Calu3 (cell line): ENCODE measurements at places on chromosomes 5 and 9.

DNA sequence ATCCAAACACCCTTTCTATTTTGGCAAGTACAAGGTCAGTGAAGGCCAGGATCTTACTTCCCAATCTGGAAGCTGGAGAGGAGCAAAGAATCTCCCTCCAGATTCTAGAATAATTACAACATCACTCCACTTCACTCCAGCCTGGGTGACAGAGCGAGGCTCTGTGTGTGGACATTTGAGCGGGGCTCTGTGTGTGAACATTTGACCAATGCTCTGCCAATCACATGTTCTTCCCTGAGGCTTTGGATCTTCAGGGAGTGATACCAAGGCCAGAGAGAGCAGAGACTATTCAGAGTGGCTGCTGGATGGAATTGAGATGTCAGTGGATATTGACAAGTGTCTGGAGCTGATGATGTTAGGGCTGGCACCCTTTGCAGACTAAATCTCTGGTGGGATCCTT is 24.7 kb upstream of the ANKRD34B start:
- no peaks in the 10 kb centered on the region for H3K27me3 ChIP-seq
- H3K36me3 ChIP-seq: no peaks in the 10 kb centered on the region
- no peak overlapping the region for H3K27ac ChIP-seq

DNA sequence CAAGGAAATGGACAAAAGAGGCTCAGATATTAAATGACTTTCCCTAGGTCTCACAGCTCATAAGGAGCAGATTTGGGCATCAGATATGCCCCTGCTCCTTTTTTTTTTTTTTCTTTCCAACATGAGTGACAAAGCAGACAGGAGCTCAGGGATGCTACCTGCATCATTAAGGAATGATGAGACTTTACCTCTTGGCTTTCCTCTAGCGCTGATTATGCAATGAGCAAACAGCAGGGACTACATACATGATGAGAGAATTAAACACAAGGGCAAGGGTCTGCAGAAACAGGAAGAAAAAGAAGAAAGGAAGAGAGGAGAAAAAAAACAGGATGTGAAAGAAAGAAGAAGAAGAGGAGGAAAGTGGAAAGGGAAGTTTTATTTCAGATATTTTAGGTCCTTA is 179.9 kb downstream of the PPP2R2B start:
- H3K27ac ChIP-seq: no peak overlapping the region
- H3K4me3 ChIP-seq: no peak overlapping the region
- no peaks in the 10 kb centered on the region for H3K36me3 ChIP-seq

GRCh38 chr5:171673328-171673727 is 112.3 kb upstream of the SMIM23 start:
- DNase-seq: no peak
- no peaks in the 10 kb centered on the region for H3K36me3 ChIP-seq
- H3K4me1 ChIP-seq: no peaks in the 10 kb centered on the region

- H3K27me3 ChIP-seq: no peaks in the 10 kb centered on the region
- peaks cover 28% of the 10 kb centered on the region for H3K36me3 ChIP-seq
- H3K27ac ChIP-seq: no peak overlapping the region
- peaks cover 33% of the 10 kb centered on the region for H3K4me1 ChIP-seq
- DNase-seq: no peak
Observed at GRCh38 chr5:73799401-73799972, 173.5 kb downstream of the ARHGEF28 start.

DNA sequence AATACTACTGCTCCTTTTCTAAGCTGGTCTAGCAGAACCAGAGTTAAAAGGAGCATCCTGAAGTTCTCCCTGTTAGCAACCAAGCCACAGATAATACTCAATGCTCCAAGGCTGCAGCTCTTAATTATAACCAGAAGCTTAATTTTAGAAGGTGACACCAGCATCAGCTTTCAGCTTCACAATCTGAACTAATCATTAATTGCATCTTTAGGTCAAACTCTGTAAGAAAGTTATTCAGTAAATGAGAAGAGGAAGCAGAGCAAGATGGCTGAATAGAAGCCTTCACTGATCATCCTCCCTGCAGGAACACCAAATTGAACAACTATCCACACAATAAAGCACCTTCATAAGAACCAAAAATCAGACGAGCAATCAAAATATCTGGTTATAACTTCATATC is 38.5 kb downstream of the APBA1 start:
- H3K27me3 ChIP-seq: no peaks in the 10 kb centered on the region
- H3K4me3 ChIP-seq: no peak overlapping the region
- H3K27ac ChIP-seq: no peak overlapping the region
- DNase-seq: no peak
- no peaks in the 10 kb centered on the region for H3K4me1 ChIP-seq

- H3K36me3 ChIP-seq: peaks cover 19% of the 10 kb centered on the region
- no peak overlapping the region for H3K27ac ChIP-seq
- no peak for DNase-seq
- no peaks in the 10 kb centered on the region for H3K27me3 ChIP-seq
- no peaks in the 10 kb centered on the region for H3K4me1 ChIP-seq
Observed at GRCh38 chr5:135328128-135328687, 70.8 kb downstream of the MACROH2A1 start.

GRCh38 chr9:116941266-116941665 is 254.2 kb downstream of the TRIM32 start:
- H3K4me3 ChIP-seq: no peak overlapping the region
- DNase-seq: no peak
- peaks cover 11% of the 10 kb centered on the region for H3K27me3 ChIP-seq
- no peak overlapping the region for H3K27ac ChIP-seq
- no peaks in the 10 kb centered on the region for H3K4me1 ChIP-seq
- H3K36me3 ChIP-seq: no peaks in the 10 kb centered on the region

DNA sequence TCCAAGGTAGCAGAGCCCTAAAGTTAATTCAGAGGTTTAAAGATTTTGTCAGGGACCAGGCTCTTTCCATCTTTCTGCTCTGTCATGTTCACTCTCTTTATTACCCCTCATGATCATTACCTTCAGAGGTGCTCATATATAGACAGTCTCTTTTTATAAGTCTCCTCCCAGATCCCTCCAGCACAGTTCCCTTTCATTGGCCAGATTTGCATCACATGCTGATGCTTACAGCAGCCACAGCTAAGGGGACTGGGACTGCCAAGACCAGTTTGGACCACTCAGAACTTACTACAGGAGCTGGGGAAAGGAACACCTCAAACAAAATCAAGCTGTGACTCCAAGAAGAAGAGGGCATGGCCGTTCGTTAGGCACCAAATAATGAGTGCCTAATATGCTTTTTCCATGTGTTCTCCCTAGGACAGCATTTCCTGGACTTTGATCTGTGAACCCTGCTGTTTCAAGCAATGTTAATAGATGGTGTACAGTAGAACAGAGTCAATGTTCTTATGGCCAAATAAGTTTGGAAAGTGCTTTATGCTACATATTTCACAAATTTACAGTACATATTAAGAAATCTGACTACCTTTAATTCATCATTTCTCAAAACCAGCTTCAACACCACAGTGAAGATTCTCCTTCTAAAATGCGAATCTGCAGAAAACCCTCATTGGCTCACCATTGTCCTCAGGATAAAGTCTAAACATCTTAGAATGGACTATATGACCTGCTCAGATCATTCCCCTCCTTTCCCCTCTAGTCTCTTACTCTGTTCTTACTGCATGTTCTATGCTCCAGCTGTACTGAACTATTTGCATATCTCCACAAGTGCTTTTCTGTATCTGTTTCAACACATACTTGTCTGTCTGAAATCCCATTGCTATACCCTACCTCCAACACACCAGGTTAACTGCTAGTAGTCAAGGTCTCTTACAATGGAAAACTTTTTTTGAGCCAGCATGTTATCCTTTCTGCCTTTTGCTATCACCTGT is 3.4 kb downstream of the C5orf58 start:
- H3K27me3 ChIP-seq: peaks cover 36% of the 10 kb centered on the region
- no peak overlapping the region for H3K27ac ChIP-seq
- H3K4me1 ChIP-seq: no peaks in the 10 kb centered on the region
- DNase-seq: no peak
- no peaks in the 10 kb centered on the region for H3K36me3 ChIP-seq
- H3K4me3 ChIP-seq: no peak overlapping the region

- DNase-seq: no peak
- H3K4me1 ChIP-seq: peaks cover 39% of the 10 kb centered on the region
- no peak overlapping the region for H3K4me3 ChIP-seq
Observed at GRCh38 chr9:124218987-124219461, 38.7 kb upstream of the NEK6 start.

DNA sequence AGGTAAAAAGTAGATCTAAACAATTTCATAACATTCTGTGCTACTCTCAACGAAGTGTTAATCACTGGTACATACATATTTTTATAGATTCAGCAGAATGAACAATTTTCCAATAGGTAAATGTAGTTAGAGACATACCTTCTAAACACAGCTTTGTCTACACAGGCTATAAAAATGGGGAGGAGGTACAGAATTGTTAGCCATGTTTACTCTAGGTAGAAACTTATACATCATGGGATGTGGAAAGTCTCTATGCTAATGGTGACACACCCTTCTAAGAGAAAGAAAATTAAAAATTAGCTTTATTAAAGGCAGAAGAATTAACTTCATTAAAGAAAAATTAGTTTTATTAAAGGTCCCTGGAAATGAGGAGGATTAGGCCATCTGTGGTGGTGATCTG is 11.8 kb downstream of the C5orf63 start:
- H3K4me3 ChIP-seq: no peak overlapping the region
- H3K27me3 ChIP-seq: no peaks in the 10 kb centered on the region
- no peaks in the 10 kb centered on the region for H3K4me1 ChIP-seq
- H3K36me3 ChIP-seq: no peaks in the 10 kb centered on the region
- no peak for DNase-seq
- H3K27ac ChIP-seq: no peak overlapping the region

DNA sequence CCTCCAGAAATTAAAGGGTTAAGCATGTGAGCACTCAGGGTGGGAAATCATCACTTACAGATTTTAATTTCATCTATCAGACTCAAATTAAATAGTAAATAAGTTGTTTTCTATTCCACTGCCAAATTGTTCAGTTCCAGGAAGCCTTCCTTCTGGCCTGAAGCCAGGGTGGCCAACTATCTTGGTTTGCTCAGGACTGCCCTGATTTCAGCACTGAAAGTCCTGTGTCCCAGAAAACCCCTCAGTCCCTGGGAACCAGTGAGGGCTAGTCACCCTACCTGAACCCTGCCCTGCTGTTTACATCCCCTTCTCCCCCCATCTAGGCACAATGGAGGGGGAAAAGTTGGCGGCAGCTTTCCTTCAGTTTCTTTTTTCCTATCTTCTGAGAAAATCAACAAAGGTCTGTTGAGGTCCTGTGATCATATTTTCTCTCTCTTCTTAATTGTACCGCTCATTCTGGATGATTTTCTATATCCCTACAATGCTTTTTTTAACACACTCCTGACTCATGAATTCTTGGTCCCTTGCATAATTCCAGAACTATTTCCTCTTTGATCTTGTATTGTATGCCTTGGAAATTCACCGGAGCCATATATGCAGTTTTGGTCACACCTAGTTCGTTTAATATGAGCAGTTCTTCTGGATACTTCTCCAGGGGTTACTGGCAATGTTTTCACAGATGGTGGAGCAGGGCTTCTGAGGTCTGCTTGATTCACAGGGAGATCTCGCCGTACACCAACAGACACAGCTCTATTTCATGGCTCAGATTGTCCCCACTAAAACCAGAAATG is 103.8 kb downstream of the MAP1B start:
- peak overlapping the region; percentile 2 for H3K27ac ChIP-seq
- H3K4me3 ChIP-seq: no peak overlapping the region
- peak; percentile 32 for DNase-seq
- peaks cover 14% of the 10 kb centered on the region for H3K4me1 ChIP-seq
- peaks cover 5% of the 10 kb centered on the region for H3K36me3 ChIP-seq

GRCh38 chr9:72440992-72441847 is 76.2 kb upstream of the ZFAND5 start:
- H3K27me3 ChIP-seq: no peaks in the 10 kb centered on the region
- no peaks in the 10 kb centered on the region for H3K36me3 ChIP-seq
- peaks cover 29% of the 10 kb centered on the region for H3K4me1 ChIP-seq
- H3K27ac ChIP-seq: no peak overlapping the region
- DNase-seq: no peak

GRCh38 chr5:156534085-156534484 is 207.1 kb downstream of the SGCD start:
- H3K4me1 ChIP-seq: no peaks in the 10 kb centered on the region
- no peak overlapping the region for H3K4me3 ChIP-seq
- H3K27ac ChIP-seq: no peak overlapping the region
- DNase-seq: no peak

DNA sequence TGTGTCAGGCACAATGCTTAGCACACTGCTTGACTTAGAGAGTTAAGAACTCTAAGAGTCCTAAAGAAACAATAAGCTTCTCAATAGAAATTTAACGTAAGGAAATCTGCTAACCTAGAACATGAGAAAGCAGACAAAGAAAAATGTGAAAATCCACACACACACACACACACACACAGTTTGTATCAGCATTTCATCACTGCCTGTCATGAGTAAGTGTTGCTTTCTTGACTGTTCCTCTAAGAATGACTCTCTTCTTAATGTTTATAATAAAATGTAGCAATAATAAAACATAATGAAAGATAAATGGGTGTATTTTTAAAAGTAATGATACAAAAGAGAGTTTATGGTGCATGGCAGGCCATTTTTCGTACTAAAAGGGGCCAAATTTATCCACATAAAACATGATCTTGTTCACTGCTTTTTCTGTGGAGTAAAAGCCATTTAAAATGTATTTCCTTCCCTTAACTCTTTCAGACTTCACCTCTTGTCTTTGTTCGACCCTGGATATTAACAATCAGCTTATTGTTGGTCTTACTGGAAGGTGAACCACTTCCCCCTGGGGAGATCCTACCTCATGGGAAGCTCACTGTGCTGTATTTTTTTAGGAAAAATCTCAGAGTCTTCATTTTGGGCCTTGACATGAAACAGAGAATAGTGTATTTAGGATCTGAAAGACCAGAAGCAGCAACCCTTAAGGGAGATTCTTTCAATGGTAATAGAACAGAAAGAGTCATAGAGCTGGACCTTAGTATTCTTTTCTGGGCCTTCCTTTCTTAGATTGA is 107.3 kb upstream of the ANKRD55 start:
- H3K27me3 ChIP-seq: no peaks in the 10 kb centered on the region
- H3K27ac ChIP-seq: no peak overlapping the region
- H3K4me1 ChIP-seq: peaks cover 17% of the 10 kb centered on the region
- no peak for DNase-seq

DNA sequence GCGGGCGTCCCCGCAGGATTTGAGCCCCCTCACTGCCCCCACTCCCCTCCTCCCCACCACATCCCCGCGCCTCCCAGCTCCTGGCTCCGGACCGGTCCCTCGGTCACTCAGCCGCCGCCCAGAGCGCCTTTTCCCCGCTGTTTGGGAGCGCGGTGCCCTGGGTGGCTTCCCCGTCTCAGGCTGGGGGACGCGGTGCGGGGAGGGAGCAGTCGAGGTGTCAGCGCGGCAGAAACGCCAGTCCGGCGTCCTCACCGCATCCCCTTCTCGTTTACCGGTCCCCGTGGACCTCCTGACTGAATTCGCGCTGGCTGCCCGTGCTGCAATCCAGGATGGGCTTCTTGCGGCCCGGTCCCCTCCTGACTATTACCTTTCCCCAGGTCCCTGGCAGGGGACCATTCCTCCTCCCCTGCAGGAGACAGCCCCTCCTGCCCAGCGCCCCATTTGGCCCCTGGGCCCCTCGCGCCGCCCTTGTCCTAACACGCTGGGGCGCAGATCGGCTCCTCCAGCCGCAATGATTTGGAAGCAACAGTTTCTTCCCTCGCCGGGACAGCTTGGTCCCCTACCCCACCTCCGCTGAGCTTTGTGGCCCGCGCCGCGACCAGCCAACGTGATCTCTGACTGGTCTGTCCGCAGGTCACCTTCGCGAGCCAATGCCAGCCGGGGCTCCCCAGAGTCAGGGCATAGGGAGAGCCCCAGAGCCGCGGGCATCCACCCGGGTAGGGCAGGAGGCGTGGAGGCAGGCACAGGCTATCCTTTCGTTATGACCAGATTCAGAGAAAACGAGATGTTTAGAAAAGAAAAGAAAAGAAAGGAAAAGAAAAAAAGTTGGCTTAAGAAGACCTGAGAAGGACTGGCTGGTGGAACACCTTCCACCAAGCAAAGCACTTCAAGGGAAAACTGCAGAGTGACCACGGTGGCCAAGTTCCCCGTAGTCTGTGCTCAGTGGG is 1.2 kb downstream of the ANKRD33B start:
- DNase-seq: no peak
- H3K27ac ChIP-seq: peak overlapping the region; percentile 12
- peaks cover 24% of the 10 kb centered on the region for H3K36me3 ChIP-seq
- peak overlapping the region; percentile 79 for H3K4me3 ChIP-seq
